ENCODE measurements at places on chromosomes 3 and 15. TPM values are rescaled to one million over a fixed set of nuclear protein-coding genes. Genes with fewer than 3 reads are reported as not detected.

The LIPC gene
- total RNA-seq = not detected

The UROC1 gene
- not detected for total RNA-seq

The HES1 gene
- total RNA-seq = 38.2 TPM

The KCNH8 gene
- total RNA-seq = not detected

The ALDH1A2 gene
- total RNA-seq = 0.78 TPM

The IQCF5 gene
- not detected for total RNA-seq

The ADAMTSL3 gene
- total RNA-seq = not detected

The FGD5 gene
- 5.3 TPM for total RNA-seq

The NPAP1 gene
- total RNA-seq = not detected

The TMEM43 gene
- 114 TPM for total RNA-seq

The STXBP5L gene
- total RNA-seq = not detected

The OGG1 gene
- 34.4 TPM for total RNA-seq

The ITIH4 gene
- 0.68 TPM for total RNA-seq

The GRM2 gene
- 0.10 TPM for total RNA-seq

The ECE2 gene
- not detected for total RNA-seq

The CELF6 gene
- total RNA-seq = not detected

Data from RPMI7951 (cell line).